ENCODE measurements at places on chromosomes 12 and 14.
A peak's percentile ranks its signal among the peaks of the same experiment; 100 is the strongest.

DNA sequence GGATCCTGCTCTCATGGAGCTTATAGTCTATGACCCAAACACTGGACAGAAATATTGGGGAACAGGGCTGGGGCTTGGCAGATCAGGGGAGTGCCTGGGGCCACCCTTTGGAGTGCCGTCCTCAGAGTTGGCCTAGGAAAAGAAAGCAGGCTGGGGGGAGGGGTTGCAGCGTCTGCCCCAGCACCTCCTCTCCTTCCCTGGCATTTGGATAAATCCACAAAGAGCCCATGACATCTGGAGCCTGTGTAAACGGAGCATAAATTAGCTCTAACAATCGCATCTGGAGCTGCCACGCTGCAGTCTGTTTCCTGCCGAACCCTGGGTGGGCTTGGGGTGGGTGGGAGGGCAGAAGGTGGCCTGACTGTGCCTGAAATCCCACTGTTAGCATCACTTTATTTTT is 63.8 kb downstream of the MVK start:
- no peak for DNase-seq

DNA sequence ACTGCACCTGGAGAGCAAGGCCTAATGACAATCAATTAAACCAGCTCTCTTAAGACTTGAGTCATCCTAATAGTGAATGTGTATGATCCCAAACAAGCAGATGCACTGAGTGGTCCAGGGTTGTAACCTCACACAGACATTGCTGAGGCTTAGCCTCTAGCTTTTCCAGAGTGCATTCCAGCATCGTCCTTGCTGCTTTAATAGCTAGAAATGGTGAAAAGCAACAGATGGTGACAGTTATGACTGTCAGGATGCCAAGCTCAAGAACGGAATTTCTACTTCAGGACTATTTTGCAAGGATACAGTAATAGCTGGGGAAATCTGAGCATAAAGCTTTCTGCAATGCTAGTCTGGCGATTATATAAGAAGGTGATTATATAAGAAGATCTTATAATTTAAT is 34.6 kb downstream of the PTPRR start:
- no peak for DNase-seq

DNA sequence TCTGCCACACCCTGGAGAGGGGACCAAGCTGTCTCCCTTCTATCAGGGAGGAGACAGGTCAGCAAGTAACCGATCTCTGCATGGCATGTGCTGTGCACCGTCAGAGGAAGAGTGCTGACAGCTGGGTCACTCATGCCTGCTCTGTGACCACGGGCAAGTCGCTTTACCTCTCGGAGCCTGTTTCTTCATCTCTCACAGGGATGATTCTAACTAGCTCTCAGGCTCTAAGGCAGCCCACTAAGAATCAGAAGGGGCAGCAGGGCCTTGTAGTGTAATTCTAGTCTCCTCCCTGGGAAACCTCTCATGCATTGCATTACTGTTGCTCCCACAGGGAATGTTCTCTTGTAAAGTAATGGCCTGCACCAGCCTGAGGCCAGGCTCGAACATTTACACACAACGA is 11.9 kb downstream of the CD9 start:
- DNase-seq: no peak

DNA sequence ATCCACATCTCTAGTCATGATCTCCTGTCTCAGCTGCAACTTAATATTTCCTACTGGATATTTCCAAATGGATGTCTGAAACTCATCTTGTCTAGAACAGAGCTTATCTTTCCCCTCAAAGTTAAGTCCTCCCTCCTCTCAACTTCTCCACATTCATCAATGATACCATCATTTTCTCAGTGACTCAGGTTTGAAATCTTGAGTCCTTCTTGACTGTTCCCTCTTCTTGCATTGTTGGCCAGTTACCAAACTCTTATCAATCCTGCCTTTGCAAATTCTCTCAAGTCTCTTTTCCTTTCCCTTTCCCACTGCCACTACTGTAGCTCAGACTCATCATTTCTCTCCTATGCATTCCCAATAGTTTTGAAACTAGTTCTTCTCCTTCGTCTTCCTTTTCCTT is 14.3 kb upstream of the CHURC1 start:
- no peak for DNase-seq

- no peak for DNase-seq
Measured at GRCh38 chr12:106269150-106269771, 21.4 kb upstream of the CKAP4 start.

- no peak for DNase-seq
Measured at GRCh38 chr14:23103581-23103980, 1.2 kb downstream of the CIROP start.

DNA sequence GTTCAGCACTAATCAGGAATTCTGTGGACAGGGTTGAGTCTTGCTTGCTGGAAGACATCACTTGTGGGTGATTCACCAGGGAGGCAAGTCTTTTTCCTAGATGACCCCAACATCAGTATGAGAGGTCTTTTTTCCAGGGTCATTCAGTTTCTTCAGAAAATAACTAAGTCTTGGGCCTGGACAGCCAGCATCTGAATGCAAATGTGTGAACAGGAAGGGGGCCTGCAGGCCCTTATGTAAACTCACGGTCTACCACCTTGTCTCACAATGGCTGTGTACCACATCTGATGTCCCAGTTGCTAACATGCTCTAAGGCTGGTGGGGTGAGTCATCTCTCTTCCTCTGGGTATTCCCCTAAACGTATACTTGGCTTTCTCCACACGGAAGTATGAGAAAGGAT is 79.2 kb downstream of the HECTD4 start:
- no peak for DNase-seq

- DNase-seq: no peak
Measured at GRCh38 chr12:1173781-1174617, 183.0 kb downstream of the ERC1 start.

GRCh38 chr12:49619286-49619685 is 4.1 kb upstream of the PRPF40B start:
- no peak for DNase-seq

- DNase-seq: no peak
Measured at GRCh38 chr12:11133162-11133561, 1.3 kb downstream of the TAS2R30 start.

GRCh38 chr14:99928963-99929362 is 135.8 kb downstream of the EML1 start:
- DNase-seq: no peak

- peak; percentile 18 for DNase-seq
Measured at GRCh38 chr14:101477648-101478047, 83.6 kb upstream of the DIO3 start.

GRCh38 chr12:119660076-119660475 is 7.9 kb upstream of the PRKAB1 start:
- no peak for DNase-seq

DNA sequence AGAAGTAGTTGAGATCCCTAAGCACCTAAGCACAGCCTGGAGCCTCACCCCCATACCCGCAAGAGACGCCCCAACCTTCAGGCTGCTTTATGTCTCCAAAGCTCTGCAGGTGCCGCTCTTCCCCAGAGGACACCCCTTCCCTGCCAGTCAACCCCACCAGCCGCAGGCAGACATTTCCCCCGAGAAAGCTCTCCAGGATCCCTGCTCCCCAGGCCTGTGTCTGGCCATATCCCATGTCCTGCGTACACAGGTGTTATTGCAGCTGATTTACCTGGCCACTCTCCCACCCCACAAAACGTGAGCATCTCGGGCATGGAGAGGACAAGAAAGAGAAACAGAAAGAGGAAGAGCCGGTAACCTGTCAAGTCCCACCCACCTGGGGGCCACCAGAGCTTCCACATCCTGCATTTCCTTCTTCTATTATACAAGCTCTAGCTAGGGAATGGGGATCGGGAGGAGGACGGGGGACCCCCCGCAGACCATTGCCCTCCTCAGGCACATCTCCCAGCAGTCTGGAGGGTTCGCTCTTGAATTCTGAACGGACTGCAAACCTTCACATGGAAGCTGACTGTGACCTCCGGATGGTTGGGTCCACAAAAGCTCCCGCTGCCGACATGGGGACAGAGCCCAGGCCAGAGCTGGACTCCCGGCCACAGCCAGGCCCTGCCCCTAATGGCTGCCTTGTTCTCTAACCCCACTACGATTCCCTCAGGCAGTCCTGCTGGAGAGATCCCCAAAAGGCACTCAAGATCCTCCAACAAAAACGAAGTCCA is 17.6 kb downstream of the CCDC88C start:
- no peak for DNase-seq

- no peak for DNase-seq
Measured at GRCh38 chr14:75010472-75011093, 7.9 kb downstream of the EIF2B2 start.

- no peak for DNase-seq
Measured at GRCh38 chr12:130335517-130336392, 1.9 kb upstream of the PIWIL1 start.

DNA sequence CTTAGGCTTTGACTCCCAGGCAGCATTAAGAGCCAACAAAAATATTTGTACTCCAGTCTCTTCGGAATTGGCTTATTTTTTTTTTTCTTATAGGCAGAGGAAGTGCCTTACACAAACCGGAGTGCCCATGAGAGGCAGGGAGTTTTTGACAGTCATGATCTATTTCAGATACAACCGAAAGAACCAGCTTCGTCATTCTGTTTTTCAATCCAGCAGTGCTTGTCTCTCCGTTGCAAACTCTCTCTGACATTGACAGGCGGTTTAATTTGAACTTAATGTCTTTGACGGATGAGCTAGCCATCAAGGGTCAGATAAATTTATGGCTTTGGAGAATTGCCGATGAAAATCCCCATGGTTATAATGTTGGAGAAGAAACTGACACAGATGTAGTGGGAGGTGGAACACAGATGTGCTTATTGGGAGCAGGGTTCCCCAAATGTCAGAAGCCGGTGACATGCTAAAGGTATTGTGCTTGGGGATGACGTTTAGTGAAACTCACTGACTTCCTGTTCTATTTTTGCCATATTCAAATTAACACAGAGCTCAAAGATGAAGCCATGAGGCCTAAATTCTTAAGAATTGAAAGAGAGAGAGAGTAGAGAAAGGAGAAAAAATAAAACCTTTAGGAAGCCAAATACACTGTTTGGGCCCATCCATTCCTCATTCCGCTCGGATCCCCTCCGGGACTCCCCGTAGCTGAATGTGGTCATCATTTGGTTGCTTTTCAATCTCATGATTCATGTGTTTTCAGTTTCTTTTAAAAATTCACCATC is 59.7 kb downstream of the PLXNC1 start:
- no peak for DNase-seq

- no peak for DNase-seq
Measured at GRCh38 chr14:101595887-101596721, 34.8 kb downstream of the DIO3 start.
